ENCODE measurements at places on chromosomes 5 and 9. TPM values are rescaled to one million over a fixed set of nuclear protein-coding genes. Genes with fewer than 3 reads are reported as not detected.

The SHLD3 gene
- total RNA-seq, result 5.5 TPM

The SLC27A4 gene
- total RNA-seq, result 20.9 TPM

The PRRT1B gene
- total RNA-seq, result not detected

The PDLIM7 gene
- 65.2 TPM for total RNA-seq

The SPINK6 gene
- not detected for total RNA-seq

The SFXN1 gene
- total RNA-seq, result 57.4 TPM

The F2RL2 gene
- total RNA-seq, result not detected

The C5orf58 gene
- total RNA-seq, result not detected

The PFN3 gene
- total RNA-seq, result not detected

The PRRC1 gene
- 94.4 TPM for total RNA-seq

The SLC23A1 gene
- total RNA-seq, result not detected

The ADRB2 gene
- 3.7 TPM for total RNA-seq

The PCDHB2 gene
- total RNA-seq, result 4.2 TPM

The GLDC gene
- 0.22 TPM for total RNA-seq

The CDC14B gene
- total RNA-seq, result 30.2 TPM

The CLINT1 gene
- total RNA-seq, result 97.1 TPM

The UHRF2 gene
- 106 TPM for total RNA-seq

The ARSI gene
- 8.0 TPM for total RNA-seq

The AK1 gene
- total RNA-seq, result 156 TPM

The MAMDC2 gene
- 16.9 TPM for total RNA-seq

The ZNF883 gene
- 10.3 TPM for total RNA-seq

The CCL21 gene
- total RNA-seq, result not detected
